ENCODE measurements at places on chromosomes 3 and 15. TPM values are rescaled to one million over a fixed set of nuclear protein-coding genes. Genes with fewer than 3 reads are reported as not detected.
A peak's percentile ranks its signal among the peaks of the same experiment; 100 is the strongest.

Gene CGNL1
- not detected for total RNA-seq

Gene MAPKAPK3
- 178 TPM for total RNA-seq

Gene CCDC54
- not detected for total RNA-seq

Gene FBXO40
- total RNA-seq, result not detected

Gene DAZL
- total RNA-seq, result not detected

Gene TNIK
- 39.9 TPM for total RNA-seq

Gene TMED3
- 49.8 TPM for total RNA-seq

Gene KLHL40
- total RNA-seq, result not detected

DNA sequence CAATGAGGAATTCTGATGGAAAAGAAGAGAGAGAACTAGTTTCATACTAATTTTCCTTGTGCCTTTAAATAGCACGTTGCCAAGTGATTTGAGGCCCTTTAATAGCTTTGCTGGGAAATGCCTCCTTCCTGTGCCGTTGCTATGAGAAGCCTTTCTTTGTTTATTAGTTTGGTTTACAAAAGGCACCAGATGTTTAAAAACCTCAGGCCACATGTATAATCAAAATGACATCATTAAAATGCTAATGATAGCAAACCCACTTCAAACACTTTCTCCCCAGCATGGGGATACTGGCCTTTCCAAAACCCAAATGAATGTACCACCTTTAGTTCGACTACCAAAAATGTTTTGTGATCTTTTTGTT lies 50.0 kb upstream of the TBC1D23 start:
- DNase-seq, result no peak

GRCh38 chr3:39272191-39272590 lies 7.6 kb downstream of the CX3CR1 start:
- DNase-seq, result no peak

DNA sequence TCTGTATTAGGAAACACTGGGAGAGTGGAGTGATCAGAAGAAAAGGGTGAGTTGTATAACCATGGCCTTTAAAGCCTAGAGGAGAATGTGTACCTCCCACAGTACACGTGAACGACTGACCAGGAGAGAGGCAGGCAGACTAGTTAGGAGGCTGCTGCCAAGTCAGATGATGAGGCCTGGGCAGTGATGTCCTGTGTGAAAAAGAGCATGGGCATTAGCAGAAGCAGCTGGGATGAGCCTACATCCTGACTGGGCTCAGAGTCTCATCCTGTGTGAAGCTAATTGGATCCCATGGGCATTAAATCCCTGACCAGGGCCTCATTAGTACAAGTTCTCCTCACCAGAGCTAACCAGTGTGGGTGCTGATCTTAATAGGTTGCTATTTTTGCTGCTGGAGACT lies 89.1 kb upstream of the SLC2A2 start:
- DNase-seq, result no peak

DNA sequence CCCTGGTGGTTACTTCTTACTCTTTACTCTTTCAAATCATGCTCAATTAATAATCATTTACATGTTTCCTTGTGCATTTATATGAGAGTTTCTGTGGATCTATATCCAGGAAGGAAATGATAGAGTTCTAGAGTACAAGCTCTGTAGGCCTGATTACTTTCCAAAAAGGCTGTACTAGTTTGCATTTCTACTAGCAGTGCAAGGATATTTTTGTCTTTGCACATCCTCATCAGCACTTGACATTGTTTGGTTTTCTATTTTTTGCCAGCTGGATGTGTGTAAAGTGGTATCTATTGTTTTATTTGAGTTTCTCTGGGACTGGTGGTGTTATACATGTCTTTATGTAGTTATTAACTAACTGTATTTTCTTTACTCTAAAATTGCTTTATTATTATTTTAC lies 19.6 kb upstream of the SLC7A14 start:
- no peak for DNase-seq

DNA sequence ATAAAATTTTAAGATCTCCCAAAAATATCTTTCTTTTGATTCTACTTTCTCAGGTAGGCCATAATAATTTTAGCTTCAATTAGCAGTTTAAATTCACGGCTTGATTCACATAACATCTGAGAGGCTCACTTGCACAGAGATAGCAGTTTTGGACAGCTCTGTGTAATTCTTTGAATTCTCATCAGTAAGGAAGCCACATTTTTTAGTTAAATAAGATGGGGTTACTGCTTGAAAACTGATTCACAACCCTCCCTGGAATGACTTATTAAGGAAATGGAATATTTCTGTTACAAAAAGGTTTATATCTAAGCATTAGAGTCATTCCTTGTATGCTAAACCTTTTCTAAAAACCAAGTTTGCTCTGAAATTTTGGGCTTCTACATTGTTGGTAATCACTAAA lies 212.7 kb downstream of the ALCAM start:
- no peak for DNase-seq

GRCh38 chr3:130671545-130672312 lies 74.9 kb downstream of the PIK3R4 start:
- no peak for DNase-seq

- no peak for DNase-seq
These were observed 44.3 kb downstream of the UBP1 start for GRCh38 chr3:33395900-33396299.

DNA sequence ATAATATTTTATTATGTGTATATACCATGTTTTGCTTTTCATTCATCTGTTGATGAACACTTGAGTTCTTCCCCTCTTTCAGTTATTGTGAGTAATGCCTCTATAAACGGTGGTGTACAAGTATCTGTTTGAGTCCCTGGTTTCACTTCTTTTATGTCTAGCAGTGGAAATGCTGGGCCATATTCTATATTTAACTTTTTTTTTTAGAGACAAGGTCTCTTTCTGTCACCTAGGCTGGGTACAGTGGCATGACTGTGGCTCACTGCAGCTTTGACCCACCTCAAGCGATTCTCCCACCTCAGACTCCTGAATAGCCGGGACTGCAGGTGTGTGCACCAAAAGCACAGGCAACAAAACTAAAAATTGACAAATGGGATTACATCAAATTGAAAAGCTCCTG lies 19.9 kb downstream of the GOLM2 start:
- no peak for DNase-seq

DNA sequence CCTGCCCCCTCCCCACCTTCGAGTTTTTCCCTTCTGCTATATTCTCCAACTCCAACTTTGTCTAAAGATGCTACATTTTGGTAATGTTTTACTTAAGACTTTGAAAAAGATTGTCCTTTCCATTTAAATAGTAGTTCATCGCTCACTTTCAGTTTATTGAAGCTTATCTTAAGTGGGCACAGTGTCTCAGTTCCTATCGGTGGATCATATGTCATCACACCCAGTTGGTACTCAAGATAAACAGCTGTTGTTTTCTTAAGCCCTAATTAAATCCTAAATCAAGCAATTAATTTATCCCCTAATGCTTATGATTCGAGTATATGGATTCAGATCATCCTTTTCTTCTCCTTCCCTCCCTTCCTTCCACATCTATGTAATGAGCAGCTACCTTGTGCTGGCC lies 210.7 kb downstream of the TLE3 start:
- DNase-seq, result no peak

- no peak for DNase-seq
These were observed 28.9 kb downstream of the H1-8 start for GRCh38 chr3:129571605-129572547.

DNA sequence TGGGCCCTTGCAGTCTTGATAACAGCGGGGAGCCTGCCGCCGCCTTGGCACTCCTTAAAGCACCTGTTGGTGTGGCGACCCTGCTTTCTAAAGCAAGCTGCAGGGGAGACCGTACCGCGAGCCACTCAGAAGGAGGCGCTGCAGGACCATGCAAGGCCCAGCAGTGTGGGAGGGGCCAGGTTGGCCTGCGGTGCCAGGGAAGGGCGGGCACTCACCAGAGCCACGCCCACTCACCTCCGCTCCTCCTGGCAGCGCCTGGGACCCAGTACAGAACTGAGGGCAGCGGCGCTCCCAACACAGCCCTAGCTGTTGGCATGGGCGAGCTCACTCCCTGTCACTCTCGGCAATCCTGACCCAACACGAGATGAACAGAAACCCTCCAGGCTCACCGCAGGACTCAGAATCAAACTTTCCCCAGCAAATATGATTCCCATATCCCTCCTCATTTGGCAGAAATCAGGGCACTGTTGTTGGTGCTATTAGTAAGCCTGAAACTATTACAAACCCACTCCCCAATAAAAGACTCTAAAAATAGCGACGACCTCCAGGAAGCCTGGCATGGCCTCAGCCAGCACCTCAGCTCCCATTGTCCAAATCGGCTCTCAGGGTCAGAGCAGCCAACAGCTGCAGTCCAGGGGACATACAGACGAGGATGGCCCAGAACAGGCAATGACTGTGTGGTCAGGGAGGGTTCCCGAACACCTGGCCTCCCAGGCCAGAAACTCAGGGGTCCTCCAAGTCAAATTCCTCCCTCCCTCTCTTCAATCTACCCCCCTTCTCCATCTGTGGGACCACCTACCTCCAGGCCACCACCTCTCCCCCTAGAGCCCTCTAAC lies 77.2 kb downstream of the TBC1D2B start:
- peak; percentile 68 for DNase-seq

GRCh38 chr3:158702815-158703481 lies 29.3 kb downstream of the RARRES1 start:
- DNase-seq, result no peak

DNA sequence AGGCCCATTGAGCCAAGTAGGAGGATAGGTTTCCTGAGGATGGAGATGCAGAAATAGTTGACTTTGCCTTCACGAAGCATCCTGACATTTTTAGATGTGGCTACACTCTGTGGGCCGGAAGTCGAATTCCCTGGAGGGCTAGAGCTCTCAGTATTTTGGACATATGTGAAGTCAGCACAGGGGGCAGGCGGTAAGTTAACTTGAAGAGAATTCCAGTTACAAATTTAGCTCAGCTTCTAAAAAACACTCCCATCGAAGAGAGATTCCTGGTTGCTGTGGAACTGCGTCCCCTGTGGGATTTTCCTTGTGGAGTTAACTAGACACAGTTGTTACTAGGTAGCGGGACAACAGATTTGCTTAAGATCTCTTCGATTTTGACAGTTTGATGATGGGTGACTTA lies 161.9 kb upstream of the RGMA start:
- DNase-seq, result no peak

DNA sequence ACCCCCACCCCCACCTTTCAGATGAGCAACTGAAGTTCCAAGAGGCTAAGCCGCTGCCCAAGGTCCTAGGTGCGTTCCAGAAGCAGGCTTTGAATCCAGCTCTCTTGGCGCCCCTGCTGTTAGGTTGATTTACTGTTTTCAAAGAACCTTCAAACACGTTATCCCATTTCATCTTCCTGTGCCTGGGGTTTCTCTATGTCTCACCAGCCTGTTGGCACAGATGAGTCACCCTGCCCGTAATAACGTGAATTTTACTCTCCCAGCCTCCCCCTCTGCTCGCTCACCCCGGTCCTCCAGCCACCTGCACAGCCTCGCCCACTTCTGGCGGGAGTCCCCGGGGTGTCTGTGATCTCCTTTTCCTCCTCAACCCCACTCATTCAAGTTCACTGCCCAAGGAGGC lies 13.0 kb upstream of the TSEN2 start:
- DNase-seq, result no peak

GRCh38 chr15:33083232-33084081 lies 111.1 kb downstream of the FMN1 start:
- no peak for DNase-seq

DNA sequence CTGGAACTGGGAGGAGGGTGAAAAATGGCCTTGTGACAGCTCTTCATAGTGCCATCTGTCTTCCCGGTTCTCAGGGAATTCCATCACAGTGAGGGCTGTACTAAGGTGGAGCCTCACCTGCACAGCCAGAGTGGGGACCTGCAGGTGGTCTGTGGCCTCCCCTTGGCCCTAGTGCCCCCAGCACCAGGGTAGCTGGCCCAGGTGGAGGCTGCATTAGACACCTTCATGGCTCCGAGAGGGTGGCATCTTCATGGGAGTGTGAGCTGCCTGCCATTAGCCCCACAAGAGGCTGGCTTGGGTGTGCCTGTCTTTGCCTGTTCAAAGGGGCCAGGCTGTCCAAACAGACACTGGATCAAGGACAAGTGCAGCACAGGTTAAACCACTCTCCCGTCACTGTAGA lies 95.5 kb upstream of the PRR23E start:
- DNase-seq, result no peak

DNA sequence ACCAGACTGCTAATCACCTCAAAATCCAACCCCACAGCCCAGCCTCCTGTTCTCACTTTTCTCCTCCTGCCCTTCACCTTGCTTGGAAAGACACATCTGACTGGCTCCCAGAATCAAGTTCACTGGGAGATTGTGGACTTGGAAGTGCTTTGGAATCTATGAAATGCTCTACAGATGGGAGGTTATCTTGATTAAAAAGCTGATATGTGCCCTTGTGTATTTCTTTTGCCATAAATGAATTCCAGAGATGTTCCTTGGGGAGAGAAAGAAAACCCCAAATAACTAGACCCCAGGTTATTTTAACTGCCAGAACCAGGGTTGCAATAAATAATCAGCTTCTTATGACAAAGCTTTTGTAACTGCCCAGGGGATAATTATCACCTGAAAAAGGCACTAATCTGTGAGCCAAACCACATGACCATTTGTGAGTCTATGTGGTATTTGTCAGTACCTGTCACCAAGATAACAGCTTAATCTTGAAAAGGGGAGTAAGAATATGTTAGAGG lies 21.7 kb upstream of the ARHGEF3 start:
- no peak for DNase-seq

DNA sequence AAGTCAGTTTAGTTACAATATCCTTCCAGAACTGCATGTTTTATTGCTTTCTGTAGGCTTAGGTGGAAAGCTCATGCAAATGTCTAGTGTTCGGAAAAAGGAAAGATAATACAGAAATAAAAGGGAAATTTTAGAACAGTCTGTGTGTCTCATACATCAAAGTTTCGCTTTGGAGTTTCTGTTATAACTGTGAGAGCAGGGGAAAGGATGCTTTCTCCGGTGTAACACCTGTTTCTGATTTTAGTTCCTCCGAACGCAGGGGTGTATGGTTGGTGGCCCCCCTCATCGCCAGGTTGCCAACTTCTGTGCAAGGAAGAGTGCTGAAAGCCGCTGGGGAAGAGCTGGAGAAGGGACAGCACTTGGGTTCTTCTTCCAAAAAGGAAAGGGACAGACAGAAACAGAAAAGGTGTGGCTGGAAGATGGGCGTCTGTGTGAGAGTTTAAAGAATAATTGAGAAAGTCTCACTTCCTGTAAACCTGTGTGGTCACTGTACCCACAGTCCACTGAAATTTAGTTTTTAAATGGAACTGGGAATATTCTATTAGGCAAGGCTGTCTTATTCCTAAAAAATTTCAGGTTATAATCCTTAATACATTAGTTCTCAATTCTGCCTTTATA lies 6.7 kb downstream of the P2RY12 start:
- DNase-seq, result no peak

- no peak for DNase-seq
These were observed 1.3 kb downstream of the STT3B start for GRCh38 chr3:31534065-31534425.

GRCh38 chr3:140455521-140456214 lies 222.2 kb upstream of the TRIM42 start:
- DNase-seq, result no peak

Data from activated T-helper 2 cell treated with anti-CD3 and anti-CD28 coated beads, Interferon-gamma antibody, Interleukin-2, Interleukin-4, amounts not matched to agents 10 μg/mL and 5 μg/mL and 100 μg/mL, durations not matched to agents 14 hours and 24 hours and 36 hours (primary cell).